ENCODE measurements at places on chromosomes 1 and 21.

GRCh38 chr1:16926491-16927073, 4.9 kb downstream of the CROCC start:
- peak; percentile 38 for DNase-seq

DNA sequence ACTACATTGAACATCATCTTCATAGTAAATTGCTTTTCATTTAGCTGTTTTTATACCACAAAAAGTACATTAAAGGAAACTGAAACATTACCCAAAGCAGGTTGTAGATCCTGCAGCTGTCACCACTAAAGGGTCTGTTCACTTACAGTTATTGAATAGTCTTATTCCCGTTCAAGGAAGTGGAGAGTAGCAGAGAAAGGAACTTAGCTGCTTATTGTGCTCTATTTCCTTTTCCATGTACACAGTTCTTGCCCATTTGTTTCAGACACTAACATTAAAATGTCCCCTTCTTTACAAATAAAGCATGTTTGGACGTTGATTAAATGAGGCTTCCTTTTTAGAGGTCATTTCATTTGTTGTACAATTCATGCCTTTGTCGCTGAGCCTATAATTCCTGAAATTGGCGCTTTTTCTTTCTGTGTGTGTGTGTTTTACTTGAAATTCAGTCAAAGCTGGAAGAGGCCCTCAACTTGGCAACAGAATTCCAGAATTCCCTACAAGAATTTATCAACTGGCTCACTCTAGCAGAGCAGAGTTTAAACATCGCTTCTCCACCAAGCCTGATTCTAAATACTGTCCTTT, 44.4 kb upstream of the BMP8A start:
- DNase-seq = no peak

- DNase-seq = no peak
Measured at GRCh38 chr1:27132624-27133023, 22.3 kb downstream of the SLC9A1 start.

DNA sequence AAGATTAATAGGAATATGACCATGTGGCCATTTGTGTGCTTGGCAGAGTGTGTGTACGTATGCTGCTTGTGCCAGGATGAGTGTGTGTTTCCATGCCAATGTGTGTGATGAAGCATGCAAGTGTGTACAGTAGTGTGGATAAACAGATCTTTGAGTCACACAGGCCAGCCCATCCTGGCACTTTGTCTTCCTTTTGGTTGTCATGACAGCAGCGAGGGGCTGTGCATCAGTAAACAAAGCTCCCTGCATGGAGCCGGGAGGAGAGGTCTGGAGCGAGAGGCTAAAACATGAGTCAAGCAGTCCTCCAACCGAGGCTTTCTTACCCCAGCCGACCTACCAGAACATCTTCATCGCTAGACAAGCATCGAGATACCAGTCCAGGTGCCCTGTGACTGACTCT, 221.2 kb downstream of the CACNA1E start:
- DNase-seq = no peak

GRCh38 chr1:75097654-75098053, 36.5 kb upstream of the LHX8 start:
- DNase-seq = no peak

- DNase-seq = no peak
Measured at GRCh38 chr1:100928128-100928527, 32.2 kb downstream of the SLC30A7 start.
